IPS-NIHi11 (cell line): ENCODE measurements at places on chromosomes 13 and 19.

DNA sequence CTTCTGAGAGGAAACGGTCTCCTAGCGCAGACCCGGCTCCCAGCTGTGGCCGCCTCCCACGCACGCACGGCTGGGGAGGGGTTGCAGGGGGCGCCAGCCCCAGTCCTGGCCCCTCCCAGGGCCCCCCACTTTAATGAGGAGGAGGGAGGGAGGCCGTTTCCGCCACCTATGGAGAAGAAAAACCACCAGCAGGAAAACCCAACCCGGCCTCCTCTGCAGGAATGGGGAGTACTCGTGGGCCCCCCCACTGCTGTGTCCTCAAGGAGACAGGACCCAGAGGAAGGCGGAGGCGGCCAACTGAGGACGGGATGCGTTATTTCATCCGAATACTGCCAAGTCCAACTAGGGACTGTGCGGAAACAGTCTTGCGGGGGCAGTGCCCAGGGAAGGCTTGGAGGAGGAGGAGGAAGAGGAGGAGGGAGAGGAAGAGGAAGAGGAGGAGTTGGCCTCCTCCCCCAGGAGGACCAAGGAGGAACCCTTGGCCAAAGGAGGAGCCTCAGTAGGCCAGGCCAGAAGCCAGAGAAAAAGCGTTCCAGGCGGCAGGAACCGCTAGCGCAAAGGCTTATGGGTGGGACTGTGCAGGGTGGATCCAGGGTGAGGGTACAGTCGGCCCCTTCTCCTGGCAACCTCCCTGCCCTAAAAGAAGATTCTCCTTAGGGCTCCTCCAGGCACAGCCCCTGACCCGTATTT is 3.9 kb upstream of the SSBP4 start:
- no peak for DNase-seq

DNA sequence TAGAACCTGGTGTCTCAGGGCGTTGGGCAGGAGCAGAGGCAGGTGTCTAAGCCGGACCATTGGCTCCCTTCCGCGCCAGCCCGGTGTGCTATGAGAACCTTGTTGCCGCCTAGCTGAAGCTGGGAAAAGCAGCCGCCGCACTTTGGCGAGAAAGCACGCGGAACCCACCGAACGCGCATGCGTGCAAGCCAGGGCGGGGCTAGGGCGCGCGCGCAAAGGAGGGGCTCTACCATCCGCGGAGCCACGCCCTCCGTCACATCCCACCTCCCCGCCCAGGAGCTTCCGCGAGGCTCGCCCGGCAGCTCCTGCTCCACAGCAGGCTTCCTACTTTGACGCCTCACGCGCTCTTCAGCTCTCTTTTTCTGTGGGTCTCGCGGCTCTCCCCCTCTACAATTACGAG is 51.3 kb downstream of the WDR87 start:
- DNase-seq, result no peak

DNA sequence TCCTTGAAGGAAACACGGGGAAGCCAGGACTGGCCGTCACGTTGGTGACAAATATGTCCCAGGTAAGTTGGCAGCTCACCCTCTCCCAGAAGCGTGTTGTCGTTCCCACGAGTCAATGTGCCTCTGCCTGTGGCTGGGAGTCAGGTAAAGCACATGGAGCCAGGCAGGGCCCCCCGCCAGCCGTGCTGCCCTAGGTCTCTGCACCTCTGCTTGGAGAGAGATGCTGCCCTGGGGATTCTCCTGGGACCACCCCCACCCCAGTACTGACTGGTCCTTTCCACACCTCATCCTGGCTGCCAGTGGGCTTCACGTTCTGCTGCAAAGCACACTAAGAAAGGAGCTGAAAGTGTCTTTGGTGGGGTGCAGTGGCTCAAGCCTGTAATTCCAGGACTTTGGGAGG is 9.9 kb downstream of the ZNF114 start:
- no peak for DNase-seq

GRCh38 chr19:13784731-13785452 is 10.4 kb upstream of the ZSWIM4 start:
- DNase-seq, result peak; percentile 78

- DNase-seq, result no peak
Observed at GRCh38 chr13:28889086-28889732, 69.1 kb downstream of the MTUS2 start.
